ENCODE measurements at places on chromosomes 1 and 21.

- DNase-seq = no peak
Observed at GRCh38 chr1:230050973-230051735, 15.9 kb upstream of the GALNT2 start.

- no peak for DNase-seq
Observed at GRCh38 chr1:235925016-235925415, 58.3 kb upstream of the LYST start.

DNA sequence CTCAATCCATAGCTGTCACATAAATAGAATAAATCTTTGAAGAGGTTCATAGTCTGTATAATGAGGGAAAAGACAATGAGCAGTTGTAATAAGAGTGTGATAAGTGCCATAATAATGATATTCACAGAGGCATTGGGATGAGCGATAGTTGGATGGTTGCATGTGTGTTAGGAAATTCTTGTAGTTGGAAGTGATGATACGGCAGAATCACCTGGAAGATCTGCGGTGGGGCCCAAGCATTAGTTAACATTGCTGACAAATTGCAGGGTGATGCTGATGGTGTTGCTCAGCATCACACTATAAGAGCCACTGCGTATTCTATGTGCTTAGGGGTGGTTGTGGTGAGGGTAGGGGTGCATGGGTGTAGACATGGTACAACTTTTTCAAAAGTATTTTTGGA is 41.1 kb downstream of the ADGRL2 start:
- no peak for DNase-seq

DNA sequence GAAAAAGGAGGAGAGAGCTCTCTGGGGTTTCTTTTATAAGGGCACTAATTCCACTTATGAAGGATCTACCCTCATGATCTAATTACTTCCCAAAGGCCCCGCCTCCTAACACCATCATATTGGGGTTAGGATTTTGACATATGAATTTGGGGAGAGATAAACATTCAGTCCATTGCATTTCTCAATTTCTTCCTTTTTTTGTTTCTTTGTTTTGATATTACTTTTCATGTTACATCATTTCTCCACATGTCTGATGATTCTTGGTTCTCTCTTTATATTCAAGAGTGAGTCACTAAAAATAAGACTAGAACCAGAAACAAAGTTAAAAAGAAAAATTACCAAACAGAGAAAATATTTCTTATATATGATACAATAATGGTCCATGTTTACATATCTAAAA is 63.2 kb upstream of the DUSP10 start:
- no peak for DNase-seq

DNA sequence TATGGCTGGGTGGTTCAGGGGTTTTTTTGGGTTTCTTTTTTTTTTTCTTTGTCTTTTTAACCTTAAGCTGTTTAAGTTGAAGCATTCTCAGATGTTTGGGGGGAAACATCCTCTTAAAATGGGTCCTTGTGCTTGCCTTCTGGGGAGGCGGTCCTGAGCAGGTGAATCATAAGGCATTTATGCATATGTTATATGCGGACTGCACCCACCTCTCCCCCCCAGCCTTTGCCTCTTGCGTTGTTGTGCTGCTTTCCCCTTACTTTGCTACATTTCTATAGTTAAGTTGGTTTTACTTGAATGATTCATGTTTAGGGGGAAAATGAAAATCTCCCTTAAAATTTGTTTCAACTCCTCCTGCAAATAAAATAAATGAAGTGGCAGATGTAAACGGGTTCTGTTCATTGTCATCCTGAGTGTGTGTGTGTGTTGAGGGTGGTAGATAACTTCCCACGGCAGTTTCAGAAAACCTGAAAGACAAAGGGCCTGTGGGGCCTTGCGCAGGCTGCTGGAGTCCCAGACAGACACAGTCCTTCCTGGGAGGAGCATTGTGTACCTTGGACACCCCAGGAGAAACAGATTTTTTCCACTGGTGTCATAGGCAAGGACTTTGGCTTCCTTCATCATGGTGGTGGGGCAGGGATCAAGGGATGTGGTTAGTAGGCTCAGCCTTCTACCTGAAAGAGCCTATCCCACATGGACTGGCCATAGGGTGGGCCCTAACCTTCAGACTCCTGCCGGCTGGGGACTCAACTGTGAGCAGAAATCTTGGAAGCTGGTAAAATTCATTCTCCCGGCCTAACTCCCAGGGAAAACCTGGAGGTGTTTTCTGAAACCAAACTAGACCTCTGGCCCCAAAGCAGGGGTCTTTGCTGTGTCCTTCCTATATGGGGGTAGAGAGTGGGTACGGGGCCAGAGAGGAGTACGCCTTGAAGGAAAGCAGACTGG is 926 bp upstream of the SH3D21 start:
- DNase-seq = no peak

DNA sequence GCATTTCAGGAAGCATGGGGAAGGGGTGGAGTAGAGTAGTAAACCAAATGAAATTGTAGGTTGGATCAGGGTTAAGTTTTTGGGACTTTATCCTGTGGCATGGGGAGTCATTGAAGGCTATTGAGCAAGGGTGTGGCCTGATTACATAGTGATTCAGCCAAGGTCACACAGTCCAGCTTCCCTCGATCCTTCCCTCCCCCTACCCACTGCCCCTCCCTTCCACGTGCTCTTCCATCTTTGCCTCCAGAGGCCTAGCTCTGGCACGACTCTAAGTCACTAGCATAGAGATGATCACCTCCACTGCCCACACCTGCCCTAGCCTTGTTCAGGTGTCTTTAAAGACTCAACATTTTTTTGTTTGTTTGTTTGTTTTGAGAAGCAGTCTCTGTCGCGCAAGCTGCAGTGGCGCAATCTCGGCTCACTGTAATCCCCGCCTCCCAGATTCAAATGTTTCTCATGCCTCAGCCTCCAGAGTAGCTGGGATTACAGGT is 37.2 kb upstream of the SLC9A1 start:
- no peak for DNase-seq

DNA sequence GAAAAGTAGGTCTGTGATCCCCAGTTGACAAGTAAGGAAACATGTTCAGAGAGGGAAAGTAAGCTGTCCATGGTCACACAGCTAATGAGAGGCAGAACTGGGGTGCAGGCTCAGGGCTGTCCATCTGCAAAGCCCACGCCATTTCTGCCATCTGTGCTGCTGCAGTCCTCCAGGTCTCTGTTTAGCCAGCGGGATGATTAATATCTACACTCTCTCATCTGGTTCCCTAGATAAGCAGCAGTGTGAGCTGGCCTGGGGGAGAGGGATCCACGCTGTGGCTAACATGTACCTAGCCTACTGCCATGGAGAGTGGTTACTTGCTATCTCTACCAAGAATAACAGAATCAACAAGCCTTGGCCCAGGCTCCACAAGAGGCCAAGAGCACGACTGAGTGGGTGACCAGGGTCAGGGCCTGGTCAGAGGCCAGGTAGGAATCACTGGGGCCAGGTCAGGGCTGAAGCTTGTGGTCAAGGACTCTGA is 75.2 kb downstream of the TRABD2B start:
- DNase-seq = no peak

DNA sequence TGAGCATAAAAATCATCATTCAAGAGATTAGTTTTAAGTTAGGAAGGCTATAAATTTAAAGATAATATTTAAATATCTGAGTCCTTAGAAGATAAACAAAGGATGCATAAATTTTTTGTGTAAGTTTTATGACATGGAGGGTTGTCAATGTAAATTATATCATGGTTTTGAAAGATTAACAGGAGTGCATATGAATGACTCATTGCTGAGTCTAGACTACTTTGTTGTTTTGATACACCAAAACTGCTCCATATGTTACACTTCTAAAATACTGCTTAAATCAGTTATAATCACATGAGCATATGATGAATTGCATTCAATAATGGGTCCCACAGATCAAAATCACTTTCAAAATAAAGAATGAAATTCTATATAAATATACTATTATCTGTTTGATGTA is 312.5 kb downstream of the KCNT2 start:
- no peak for DNase-seq

DNA sequence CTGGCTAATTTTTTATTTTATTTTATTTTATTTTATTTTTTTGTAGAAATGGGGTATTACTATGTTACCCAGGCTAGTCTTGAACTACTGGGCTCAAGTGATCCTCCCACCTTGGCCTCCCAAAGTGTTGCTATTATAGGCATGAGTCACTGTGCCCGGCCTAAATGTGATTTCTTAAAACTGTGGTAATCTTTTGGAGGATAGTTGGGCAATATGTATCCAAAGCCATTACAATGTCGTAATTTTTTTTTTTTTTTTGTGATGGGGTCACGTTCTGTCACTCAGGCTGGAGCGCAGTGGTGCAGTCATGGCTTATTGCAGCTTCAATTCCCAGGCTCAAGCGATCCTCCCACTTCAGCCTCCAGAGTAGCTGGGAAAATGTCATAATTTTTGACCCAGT is 14.2 kb downstream of the ETV3L start:
- no peak for DNase-seq

DNA sequence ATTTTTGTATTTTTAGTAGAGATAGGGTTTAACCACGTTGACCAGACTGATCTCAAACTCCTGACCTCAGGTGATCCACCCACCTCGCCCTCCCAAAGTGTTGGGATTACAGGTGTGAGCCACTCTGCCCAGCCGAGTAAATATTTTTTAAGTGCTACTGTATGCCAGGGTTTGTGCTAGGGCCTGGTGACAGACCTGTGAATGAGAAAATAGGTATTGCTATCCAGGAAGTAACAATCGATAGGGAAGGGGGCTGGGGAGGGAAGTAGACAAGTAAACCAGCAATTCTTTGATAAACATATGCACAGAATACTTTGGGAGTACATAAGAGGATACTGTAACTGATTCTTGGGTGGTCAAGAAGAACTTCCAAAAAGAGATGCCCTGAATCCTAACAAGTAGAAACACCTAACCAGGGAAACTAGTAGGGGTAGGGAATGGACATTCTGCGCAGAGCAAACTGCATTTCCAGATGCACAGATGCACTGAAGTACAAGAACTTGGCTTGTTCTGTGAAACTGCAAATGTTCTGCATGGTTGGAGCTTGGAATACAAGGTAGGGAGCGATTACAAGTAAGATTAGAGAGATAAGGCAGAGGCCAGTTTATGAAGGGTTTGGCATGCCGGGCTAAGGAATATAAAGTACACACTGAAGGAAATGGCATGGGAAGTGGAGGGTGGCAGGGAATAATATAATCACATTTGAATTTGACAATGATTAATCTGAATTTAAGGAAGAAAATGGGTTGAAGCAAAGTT is 19.0 kb upstream of the DOCK7 start:
- DNase-seq = no peak

DNA sequence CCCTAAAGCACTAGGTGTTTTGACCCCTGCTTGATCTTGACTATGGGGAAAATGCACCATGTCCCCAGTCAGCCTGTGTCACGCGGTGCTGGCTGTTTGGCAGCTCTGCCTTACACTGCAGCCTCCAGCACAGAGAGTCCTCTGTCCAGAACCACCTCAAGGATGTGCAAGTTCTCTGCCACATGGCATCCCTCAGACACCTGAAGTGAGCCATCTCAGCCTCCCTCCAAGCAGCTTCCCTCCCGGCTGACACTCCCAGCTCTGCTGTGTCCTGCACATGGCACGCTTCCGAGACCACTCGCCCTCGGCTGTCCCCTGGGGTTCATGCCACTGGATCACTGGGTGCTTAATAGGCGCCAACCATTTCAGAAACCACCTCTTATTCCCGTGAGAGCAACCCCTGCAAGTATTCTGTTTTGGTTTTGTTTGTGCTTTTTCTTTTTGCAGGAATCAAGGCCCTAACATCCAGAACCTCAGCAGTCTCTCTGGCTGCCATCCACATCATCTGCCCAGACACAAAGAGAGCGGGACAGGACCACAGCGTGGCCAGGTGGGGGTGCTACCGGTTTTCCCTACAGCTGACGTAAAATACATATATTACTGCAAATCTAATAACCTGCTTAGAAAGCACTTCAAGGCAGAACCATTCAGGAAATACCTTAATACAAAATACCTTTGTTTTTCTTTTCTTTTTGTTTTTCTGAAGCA is 45.7 kb downstream of the CAPZB start:
- no peak for DNase-seq

DNA sequence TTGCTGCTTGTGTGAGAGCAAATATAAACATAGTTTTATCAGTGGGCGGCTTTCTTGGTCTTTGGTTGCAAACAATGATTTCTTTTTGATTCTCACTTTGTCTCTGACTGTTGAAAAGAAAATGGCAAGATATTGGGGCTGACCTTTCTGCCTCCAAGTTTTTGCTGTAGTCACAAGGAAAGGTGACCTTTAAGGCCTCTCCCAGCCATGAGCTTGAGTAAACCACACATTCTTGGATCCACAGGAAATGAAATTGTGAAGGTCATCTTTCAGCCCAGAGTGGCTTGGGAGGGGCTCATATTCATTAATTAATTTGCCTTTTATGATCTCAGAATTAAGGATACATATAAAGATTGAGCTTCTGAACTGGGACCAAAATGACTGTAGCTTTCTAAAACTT is 241.6 kb downstream of the BACH1 start:
- no peak for DNase-seq

- DNase-seq = no peak
Observed at GRCh38 chr1:43267291-43267805, 2.4 kb upstream of the TMEM125 start.

- DNase-seq = no peak
Observed at GRCh38 chr21:36478941-36479340, 981 bp downstream of the CLDN14 start.

- no peak for DNase-seq
Observed at GRCh38 chr21:25764065-25764464, 29.3 kb downstream of the GABPA start.
